Prostate gland (tissue), 2 donors: ENCODE measurements at places on chromosomes 3 and 15. TPM values are rescaled to one million over a fixed set of nuclear protein-coding genes. Genes with fewer than 3 reads are reported as not detected.

GRCh38 chr3:30501526-30501925, 104.9 kb upstream of the TGFBR2 start:
- H3K36me3 ChIP-seq, result no peaks in the 10 kb centered on the region
- no peak for DNase-seq
- no peaks in the 10 kb centered on the region for H3K4me1 ChIP-seq
- H3K4me3 ChIP-seq, result no peak overlapping the region
- H3K27me3 ChIP-seq, result no peaks in the 10 kb centered on the region
- H3K27ac ChIP-seq, result no peak overlapping the region

DNA sequence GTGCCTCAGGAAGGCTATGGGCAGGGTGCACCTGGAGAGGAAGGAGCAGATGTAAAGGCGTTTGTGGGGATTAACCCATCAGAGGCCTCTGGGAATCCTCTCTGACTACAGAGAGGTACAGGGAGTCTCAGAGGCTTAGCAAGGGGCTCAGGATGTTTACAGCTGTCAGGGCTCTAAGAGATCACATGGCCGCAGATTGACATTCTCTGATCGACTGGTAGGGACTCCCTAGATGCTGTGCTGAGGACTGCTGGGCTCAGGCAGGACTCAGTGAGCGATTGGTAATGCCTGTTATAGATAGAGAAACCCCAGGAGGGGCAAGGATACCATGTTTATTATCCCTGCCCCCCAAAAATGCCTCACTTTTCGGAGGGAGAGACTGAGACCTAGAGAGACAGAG, 103.5 kb downstream of the CORO2B start:
- no peak overlapping the region for H3K4me3 ChIP-seq
- no peaks in the 10 kb centered on the region for H3K27me3 ChIP-seq
- no peak for DNase-seq
- no peak overlapping the region for H3K27ac ChIP-seq

DNA sequence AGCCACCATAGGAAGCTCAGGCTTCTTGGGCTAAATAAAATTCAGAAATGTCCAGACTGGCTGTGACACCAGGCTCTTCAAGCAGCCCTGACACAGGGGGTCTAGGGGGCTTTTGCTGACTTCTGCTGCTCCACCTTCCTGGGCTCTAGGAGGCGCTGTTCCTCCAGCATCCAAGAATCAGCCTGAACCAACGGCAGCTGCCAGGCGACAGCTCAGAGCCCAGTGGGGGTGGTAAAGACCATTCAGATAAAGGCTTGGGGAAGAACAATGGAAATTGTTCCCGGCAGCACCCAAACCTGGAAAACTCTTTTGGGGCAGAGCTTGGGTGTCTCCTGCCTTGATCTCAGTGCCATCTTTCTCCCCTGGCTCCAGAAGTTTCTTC, 21.6 kb upstream of the PSTPIP1 start:
- no peak overlapping the region for H3K27ac ChIP-seq
- no peaks in the 10 kb centered on the region for H3K4me1 ChIP-seq
- no peak for DNase-seq
- no peaks in the 10 kb centered on the region for H3K27me3 ChIP-seq

DNA sequence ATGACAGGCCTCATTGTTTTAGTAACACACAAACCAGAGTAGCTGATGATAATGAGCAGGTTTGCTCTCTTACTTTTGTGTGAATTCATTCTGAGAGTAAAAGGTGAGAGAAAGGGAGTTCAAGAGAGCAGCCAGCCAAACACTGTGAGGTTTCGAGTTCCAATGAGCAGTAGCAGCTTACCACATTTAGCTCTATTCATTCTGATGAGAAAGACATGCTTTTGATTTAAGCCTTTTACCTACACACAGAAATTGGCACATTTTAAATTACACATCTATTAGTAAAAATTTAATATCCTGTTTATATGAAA, 28.0 kb downstream of the GLDN start:
- H3K36me3 ChIP-seq, result no peaks in the 10 kb centered on the region
- no peak for DNase-seq
- no peak overlapping the region for H3K4me3 ChIP-seq
- H3K4me1 ChIP-seq, result peaks cover 2% of the 10 kb centered on the region
- H3K27ac ChIP-seq, result no peak overlapping the region

A4GNT gene
- total RNA-seq, result not detected

DNA sequence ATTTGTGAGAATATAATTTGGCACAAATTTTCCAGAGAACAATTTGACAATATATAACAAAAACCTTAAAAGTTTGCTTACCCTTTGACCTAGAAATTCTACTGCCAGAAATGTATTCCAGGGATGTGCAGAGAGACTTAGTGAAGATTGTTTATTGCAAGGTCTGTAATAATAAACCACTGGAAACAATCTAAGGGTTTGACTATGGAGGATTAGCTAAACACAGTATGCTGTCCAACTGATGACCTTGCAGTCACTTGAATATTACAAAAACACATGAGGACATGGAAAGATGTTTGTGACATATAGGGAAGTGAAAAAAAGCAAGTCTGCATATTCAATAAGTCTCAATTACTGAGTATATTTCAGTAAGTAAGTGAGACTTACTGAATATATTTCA, 48.1 kb upstream of the CDV3 start:
- no peak overlapping the region for H3K27ac ChIP-seq
- H3K27me3 ChIP-seq, result no peaks in the 10 kb centered on the region
- no peaks in the 10 kb centered on the region for H3K4me1 ChIP-seq
- H3K4me3 ChIP-seq, result no peak overlapping the region
- no peak for DNase-seq

DNA sequence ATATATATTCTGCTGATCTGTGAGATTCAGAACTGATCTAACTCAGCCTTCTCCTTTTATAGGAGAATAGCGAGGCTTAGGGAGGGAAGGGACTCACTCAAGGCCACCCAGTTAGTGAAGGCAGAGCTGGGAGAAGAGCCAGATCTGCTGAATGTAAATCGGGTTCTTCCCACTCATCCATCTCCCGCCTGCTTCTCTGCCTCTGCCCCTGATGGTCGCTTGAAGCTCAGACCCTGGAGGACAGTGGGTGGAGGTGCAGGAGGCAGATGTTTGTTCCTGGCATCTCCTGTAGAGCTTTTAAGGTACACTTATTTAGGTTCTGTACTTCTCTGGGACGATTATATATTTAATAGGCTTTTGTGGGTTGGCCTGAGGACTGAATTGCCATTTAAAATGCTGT, 4.3 kb downstream of the PDIA5 start:
- DNase-seq, result no peak
- no peaks in the 10 kb centered on the region for H3K36me3 ChIP-seq
- no peak overlapping the region for H3K27ac ChIP-seq
- H3K4me1 ChIP-seq, result peaks cover 10% of the 10 kb centered on the region

NRROS gene
- 5.5 TPM for total RNA-seq
